ENCODE measurements at places on chromosomes 12 and 14.

DNA sequence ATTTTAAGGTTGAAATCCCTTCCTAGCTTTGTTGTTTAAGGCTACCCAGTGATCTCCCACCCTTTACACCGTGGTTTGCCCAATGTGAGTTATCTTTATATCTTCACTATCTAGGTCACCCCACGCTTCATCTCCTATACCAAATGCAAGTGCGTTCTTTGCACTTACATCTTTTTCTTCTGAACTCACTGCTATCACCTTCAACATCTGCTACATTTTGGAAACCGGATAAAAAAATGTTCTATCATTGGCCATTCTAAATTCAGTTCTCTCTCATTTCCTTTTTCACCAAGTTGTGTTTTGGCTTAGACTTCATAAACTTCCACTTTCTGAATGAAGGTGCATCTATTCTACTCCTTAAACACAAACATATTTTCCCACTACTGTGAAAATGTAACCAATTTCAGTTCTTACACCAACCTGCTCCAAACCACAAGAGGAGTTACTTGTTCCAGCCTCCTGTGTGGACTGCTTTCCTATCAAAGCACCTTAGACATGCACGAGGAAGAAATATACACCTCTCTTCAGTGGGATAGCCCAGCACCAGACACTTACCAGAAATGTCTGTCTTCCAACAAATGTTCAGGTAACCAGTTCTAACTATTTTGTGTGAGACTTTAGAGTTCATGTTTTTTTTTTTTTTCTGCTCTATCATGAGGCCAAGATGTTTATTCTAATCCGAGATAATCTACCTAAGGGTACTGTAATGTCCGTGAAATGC, 21.9 kb downstream of the CLEC9A start:
- no peak for DNase-seq

- DNase-seq = no peak
These were observed 284.6 kb upstream of the SEL1L start for GRCh38 chr14:81818271-81818670.

GRCh38 chr12:67634303-67634761, 14.2 kb upstream of the DYRK2 start:
- DNase-seq = no peak

DNA sequence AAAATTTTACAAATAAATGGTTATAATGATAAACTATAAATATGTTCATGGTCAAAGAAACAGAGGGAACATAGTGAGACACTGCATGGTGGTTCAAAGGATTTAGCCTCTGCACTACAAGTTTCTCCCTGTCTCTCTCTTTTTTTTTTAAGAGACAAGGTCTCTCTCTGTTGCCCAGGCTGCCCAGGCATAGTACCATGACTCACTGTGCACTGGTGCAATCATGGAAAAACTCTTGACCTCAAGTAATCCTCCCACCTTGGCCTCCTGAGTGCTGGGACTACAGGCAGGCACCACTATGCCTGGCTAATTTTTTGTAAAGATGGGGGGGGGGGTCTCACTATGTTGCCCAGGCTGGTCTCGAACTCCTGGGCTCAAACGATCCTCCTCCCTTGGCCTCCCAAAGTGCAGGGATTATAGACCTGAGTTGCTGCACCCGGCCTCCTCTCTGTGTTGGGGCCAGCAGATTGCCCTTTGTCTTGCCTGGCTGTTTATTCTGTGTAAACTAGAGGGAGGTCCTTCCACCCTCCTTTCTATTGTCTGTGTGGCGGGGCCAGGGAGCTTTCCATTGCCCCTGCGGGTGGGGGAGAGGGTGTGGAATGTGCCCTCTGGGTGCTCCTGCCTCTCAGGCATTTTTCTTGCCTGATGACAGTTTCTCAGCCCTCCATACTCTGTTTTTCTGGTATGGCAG, 22.1 kb downstream of the MTHFD1 start:
- DNase-seq = peak; percentile 56

GRCh38 chr14:54535646-54536045, 25.9 kb downstream of the CGRRF1 start:
- DNase-seq = no peak

DNA sequence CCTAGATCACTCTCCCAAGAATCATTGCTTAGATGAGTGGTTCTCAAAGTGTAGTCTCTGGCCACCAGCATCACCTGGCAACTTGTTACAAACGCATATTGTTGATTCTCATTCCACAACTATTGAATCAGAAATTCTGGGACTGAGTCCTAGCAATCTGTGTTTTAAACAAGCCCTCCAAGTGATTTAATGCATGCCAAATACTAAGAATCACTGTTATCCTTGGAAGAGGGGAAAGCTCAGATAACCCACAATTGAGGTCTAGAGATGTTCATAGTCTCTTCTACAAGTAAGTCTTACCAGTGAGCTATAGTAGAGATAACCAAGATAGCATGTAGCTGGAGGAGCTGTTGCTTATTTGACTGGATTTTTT, 666.6 kb downstream of the DIO2 start:
- no peak for DNase-seq

DNA sequence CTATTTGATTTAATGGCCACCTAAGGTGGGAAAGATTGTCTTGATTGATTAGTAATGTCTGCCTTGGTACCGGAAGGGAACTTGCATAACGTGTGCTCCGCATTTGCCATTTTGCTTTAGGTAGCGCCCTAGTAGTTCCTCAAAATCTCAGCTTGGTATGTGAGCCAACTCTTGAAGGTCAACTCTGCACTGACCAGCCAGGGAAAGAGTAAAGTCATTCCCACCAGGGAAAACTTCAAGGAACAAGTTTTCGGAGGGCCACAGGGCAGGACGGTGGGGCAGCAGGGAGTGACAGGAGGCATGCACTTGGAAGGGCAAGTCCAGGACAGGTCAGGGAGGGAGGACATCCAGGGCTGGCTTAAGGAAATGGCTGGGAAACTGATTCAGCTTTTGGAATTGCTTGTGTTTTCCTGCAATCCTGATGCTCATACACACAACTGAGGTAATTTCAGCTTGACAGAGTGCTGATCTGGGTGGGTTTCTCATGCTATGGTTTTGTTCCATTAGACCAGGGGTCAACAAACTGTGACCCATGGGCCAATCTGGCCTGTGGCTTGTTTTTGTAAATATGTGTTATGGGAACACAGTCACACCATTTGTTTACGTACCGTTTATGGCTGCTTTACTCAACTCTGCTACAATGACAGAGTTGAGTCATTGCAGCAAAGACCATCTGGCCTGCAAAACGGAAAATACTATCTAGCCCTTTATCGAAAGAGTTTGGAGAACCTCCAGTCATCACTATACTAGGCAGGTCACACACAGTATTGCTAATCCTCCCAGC, 184.5 kb downstream of the RBM19 start:
- DNase-seq = peak; percentile 60
